ENCODE measurements at places on chromosomes 7 and 10.

DNA sequence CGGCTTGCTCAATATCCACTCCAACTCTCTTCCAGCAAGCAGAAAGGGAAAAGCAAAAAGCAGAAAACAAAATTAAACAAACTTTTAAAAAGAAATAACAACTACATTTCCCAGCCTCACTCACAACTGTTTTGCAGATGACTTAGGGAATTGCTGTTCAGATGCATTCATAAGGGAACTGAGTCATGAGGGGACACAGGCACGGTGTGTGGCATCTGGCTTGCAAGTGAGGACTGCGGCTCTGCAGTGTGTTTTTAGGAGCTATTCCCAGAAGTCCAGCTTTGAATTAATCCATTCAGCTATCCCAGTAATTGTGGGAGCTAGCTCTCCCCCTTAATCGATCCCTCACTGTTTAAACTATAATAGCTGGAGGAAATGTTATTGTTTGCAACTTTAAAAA lies 30.3 kb downstream of the PTN start:
- no peak for DNase-seq

DNA sequence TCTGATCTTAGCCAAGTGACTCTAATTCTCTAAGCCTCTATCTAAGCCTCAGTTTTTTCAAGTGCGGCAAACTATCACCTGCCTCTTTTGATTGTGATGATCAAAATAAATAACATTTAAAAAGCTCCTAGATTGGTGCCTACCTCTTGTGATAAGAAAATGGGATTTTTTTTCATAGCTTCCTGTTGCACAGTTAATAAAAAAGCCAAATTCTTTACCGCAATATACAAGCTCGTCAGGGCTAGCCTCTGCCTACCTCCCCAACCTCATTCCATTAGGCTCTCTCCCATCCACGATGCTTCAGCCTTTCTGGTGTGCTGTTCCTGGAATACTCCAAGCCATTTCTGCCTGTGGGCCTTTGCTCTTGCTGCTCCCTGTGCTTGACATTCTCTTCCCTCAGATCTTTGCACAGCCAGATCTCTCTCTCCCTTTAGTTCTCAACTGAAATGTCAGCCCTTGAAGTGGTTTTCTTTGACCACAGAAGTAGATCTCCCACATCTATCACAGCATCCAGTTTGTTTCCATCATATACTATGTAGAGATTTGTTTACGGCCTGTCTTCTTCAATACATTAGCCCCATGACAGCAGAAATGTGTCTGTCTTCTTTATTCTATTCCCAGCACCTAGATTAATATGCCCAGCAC lies 48.8 kb downstream of the SFR1 start:
- DNase-seq: no peak

DNA sequence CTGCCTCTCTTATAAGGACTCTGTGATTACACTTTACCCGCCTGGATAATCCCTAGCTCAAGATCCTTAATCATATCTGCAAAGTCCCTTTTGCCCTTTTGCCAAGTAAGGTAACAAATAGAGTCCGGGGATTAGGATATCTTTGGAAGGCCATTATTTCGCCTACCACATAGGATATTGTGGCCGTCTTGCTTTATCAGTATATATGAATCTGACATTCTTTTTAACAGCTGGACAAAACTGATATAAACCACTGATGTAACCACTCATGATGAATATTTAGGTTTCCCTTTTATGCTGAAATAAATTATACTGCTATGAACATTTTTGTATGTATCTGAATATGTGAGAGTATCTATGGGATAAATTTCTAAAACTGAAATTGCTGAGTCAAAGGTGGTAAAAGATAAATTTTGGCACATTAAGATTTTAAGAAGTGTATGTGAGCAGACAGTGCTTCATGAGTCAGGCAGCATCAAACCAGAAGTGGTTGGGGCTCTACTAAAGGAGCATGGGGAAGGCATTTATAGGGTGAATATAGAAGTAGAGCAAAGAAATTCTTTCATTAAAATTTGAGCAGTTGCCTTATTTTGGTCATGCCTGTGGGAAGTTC lies 44.7 kb downstream of the AVL9 start:
- no peak for DNase-seq

DNA sequence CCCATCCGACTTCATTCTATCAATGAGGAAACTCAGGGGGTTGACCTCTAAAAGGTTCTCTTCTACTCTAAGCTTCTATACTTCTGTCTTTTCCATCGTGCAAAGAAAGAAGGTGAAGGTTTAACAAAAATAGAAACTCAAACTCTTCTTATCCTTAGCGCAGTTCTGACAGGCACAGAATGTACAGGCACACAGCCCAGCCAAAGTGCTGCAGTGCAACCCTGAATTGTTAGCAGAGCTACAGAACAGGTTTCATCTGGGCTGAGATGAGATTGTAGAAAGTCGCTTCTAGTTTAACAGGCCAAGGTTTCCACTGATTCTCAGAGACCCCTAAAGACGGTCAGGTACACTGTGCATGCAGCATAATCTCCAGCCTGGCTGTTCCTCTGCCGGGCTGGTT lies 79.3 kb upstream of the AFAP1L2 start:
- DNase-seq: no peak

DNA sequence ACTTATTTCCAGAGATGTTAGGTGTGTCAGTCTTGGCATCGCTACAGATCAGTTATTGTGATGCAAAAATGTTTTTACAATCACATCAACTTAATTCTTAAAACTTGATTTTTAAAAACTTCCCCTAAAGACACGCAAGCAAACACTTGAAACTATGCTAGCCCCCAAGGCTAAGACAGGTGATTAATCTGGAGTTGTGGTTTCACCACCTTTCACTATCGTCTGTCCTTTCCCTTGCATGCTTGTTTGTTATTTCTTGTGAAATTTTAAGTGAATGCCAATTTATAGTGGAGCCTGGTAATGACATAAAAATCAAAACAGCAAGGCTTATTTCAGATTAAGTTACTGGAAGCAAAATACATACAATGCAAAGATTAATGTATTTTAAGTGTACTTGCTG lies 70.4 kb downstream of the SLC35B4 start:
- DNase-seq: no peak

DNA sequence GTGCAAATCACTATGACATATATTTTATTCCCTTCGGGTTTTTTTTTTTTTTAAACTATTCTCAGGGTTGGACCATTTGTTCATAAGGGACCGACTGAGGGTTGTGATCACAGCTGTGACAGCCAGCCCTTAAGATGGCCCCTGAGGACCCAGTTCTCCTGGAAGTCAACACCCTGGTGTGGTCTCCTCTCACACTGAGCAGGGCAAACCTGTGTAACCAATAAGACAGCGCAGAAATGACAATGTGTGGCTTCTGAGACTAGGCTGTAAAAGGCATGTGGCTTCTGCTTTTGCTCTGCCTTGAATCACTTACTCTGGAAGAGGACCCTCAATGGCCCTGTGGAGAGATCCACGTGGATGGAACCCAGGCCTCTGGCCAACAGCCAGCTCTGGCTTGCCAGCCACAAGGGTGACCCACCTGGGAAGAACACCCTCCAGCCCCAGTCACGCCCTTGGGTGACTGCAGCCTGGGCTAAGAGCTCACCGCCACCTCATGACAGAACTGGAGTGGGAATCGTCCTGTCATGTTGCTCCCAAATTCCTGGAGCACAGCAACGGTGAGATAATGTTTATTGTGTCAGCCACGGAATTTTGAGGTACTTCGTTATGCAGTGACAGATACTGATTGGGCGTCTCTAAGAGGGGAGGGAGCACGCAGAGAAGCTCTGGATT lies 127.1 kb downstream of the CLEC2L start:
- no peak for DNase-seq
